ENCODE measurements at places on chromosomes 1 and 21.

- no peak for DNase-seq
Measured at GRCh38 chr1:64186138-64186897, 17.1 kb upstream of the UBE2U start.

- no peak for DNase-seq
Measured at GRCh38 chr1:71780681-71781080, 501.7 kb downstream of the NEGR1 start.

- DNase-seq: no peak
Measured at GRCh38 chr1:113779542-113779941, 20.3 kb upstream of the PHTF1 start.

DNA sequence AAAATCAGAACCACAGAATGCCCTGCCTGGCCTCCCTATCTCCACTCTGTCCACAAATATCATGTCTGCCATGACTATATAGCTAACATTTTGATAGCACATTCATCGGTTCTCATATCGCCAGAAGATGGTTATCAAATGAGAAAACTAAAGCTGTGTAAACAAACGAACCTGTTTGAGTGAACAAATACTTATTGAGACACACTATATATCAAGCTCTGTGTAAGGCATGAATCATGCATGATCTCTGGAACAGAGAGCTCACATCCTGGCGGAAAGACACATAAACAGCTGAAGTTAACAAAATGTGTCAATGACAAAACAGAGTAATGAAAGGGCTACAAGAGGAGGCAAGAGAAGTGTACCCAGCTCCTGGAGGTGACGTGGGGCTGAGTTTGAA, 13.1 kb downstream of the KCND3 start:
- no peak for DNase-seq

Data from stimulated activated CD8-positive, alpha-beta memory T cell treated with anti-CD3 and anti-CD28 coated beads, Interleukin-12 subunit alpha, Interleukin-12 subunit beta, amount 100 ng/mL, for 1 hour (primary cell).